ENCODE measurements at places on chromosomes 3 and 15.

GRCh38 chr15:66573719-66574595, 8.2 kb upstream of the LCTL start:
- no peak overlapping the region for H3K27ac ChIP-seq
- no peaks in the 10 kb centered on the region for H3K36me3 ChIP-seq
- no peaks in the 10 kb centered on the region for H3K27me3 ChIP-seq
- no peak overlapping the region for H3K4me3 ChIP-seq
- no peak for DNase-seq
- H3K4me1 ChIP-seq: no peaks in the 10 kb centered on the region

DNA sequence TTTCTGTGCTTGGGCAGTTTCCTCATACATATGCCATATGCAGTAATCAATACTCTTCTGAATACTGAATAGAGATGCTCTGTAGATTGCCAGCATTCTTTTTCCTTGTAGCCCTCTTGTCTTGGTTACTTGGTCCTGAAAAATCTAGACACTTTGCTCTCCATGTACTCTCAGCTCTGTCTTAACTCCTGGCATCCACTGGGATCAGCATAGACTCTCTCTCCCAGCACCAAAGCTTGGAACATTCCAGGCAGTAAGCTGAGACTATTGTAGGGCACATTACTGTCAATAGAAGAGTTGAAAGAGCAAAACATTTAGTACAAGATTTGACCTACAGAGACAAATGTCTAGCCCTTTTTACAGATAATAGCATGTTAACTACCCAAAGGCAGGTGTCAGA, 1100.3 kb downstream of the TBL1XR1 start:
- no peaks in the 10 kb centered on the region for H3K36me3 ChIP-seq
- peaks cover 4% of the 10 kb centered on the region for H3K4me1 ChIP-seq
- H3K4me3 ChIP-seq: no peak overlapping the region
- no peak for DNase-seq
- no peaks in the 10 kb centered on the region for H3K27me3 ChIP-seq

GRCh38 chr3:14238930-14239329, 60.3 kb downstream of the LSM3 start:
- H3K27me3 ChIP-seq: no peaks in the 10 kb centered on the region
- H3K4me1 ChIP-seq: no peaks in the 10 kb centered on the region
- H3K36me3 ChIP-seq: no peaks in the 10 kb centered on the region
- H3K4me3 ChIP-seq: no peak overlapping the region
- no peak overlapping the region for H3K27ac ChIP-seq

- no peak overlapping the region for H3K4me3 ChIP-seq
- H3K36me3 ChIP-seq: peaks cover 6% of the 10 kb centered on the region
- no peaks in the 10 kb centered on the region for H3K27me3 ChIP-seq
- H3K27ac ChIP-seq: no peak overlapping the region
- peaks cover 9% of the 10 kb centered on the region for H3K4me1 ChIP-seq
Measured at GRCh38 chr15:70643106-70643782, 120.1 kb downstream of the UACA start.

GRCh38 chr3:106261915-106262683, 393.3 kb upstream of the CBLB start:
- no peak overlapping the region for H3K27ac ChIP-seq
- no peaks in the 10 kb centered on the region for H3K27me3 ChIP-seq
- H3K36me3 ChIP-seq: no peaks in the 10 kb centered on the region
- H3K4me3 ChIP-seq: no peak overlapping the region
- H3K4me1 ChIP-seq: peaks cover 8% of the 10 kb centered on the region
- DNase-seq: no peak

- no peak overlapping the region for H3K27ac ChIP-seq
- H3K27me3 ChIP-seq: no peaks in the 10 kb centered on the region
- peaks cover 12% of the 10 kb centered on the region for H3K4me1 ChIP-seq
Measured at GRCh38 chr15:101269479-101270223, 7.6 kb downstream of the SELENOS start.

GRCh38 chr3:178536211-178537079, at the start of gene KCNMB2:
Gene KCNMB2, plus strand, starts transcription at chr3:178536436.
- no peaks in the 10 kb centered on the region for H3K27me3 ChIP-seq
- peaks cover 5% of the 10 kb centered on the region for H3K4me1 ChIP-seq
- no peak for DNase-seq

DNA sequence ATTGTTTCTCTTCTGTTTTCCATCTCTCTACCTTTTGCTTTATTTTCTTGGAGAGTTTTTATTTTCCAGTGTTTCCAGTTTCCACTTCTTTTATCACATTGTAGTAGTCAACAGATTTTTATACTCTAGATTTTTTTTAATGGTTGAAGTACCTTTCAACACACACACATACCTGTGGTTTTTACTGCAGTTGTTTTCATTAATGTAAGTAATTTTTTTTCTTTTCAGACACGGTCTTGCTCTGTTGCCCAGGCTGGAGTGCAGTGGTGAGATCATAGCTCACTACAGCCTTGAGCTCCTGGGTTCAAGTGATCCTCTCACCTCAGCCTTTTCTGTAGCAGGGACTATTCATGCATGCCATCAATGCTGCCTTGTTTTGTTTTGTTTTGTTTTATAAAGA, 472.5 kb upstream of the SGO1 start:
- no peak overlapping the region for H3K4me3 ChIP-seq
- no peak for DNase-seq
- no peaks in the 10 kb centered on the region for H3K4me1 ChIP-seq
- H3K36me3 ChIP-seq: no peaks in the 10 kb centered on the region

- no peaks in the 10 kb centered on the region for H3K27me3 ChIP-seq
- H3K36me3 ChIP-seq: no peaks in the 10 kb centered on the region
- DNase-seq: no peak
- no peak overlapping the region for H3K4me3 ChIP-seq
- H3K27ac ChIP-seq: no peak overlapping the region
- H3K4me1 ChIP-seq: peaks cover 23% of the 10 kb centered on the region
Measured at GRCh38 chr3:149820183-149820582, 7.2 kb downstream of the RNF13 start.

DNA sequence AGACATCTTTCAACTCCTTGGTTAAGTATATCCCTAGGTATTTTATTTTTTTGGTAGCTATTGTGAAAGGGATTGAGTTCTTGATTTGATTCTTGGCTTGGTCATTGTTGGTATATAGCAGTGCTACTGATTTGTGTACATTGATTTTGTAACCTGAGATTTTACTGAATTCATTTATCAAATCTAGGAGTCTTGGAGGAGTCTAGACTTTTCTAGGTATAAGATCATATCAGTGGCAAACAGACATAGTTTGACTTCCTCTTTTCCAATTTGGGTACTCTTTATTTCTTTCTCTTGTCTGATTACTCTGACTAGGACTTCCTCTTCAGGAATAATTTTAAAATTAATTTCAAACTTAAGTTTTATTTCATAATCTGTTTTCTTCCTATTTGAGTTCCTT, 125.2 kb downstream of the OCA2 start:
- no peak overlapping the region for H3K4me3 ChIP-seq
- DNase-seq: no peak
- no peaks in the 10 kb centered on the region for H3K27me3 ChIP-seq
- H3K36me3 ChIP-seq: no peaks in the 10 kb centered on the region
- no peaks in the 10 kb centered on the region for H3K4me1 ChIP-seq

DNA sequence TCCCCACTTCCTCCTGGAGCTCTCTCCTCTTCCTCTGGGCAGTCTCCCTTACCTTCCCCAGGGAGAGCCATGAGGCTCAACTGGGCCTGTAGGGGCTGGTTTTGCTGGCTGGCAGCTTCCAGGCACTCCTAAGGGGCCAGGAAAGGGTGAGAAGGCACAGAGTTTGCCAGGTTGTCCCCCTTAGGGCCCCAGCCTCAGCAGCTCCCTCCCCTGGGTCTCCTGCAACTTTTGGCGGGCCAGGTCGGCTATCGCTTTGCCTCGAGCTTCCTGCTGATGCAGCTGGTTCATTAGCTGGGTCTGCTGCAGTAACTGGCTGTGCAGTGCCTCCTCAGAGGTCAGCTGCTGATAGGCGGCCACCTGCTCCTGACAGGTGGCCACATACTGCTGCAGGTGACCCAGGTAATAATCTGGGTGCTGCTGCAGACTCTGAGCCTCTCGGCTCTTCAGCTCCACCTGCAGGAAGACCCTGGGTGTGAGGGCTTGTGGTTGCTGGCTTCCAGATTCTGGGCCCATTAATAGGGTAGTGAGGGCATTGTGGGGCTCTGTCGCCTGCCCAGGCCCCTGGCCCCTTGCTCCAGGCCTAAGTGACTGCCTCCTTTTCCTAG, 29.7 kb upstream of the OR4F6 start:
- DNase-seq: no peak
- no peaks in the 10 kb centered on the region for H3K4me1 ChIP-seq
- no peak overlapping the region for H3K4me3 ChIP-seq
- H3K27ac ChIP-seq: no peak overlapping the region
- no peaks in the 10 kb centered on the region for H3K27me3 ChIP-seq
- no peaks in the 10 kb centered on the region for H3K36me3 ChIP-seq
